ENCODE measurements at places on chromosomes 7 and 10.

DNA sequence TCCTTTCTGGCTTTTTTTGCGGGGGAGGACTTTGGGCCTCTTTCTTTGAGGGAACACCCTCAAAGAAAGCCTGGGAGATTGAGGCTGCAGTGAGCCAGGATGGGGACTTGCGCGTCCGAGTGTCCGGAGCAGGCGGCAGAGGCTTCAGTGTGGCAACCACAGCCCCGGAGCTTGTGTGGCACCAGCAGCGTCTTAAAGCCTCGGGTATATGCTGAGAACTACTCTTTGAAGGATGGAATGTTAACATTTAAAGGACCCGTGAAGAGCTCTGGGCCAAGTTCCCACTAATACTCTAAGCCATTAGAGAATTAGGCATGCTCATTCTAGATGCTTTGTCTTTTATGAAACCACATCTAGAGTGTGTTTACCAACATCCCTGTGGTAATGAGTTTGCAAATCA is 168.2 kb downstream of the SEPTIN7 start:
- no peak for DNase-seq

DNA sequence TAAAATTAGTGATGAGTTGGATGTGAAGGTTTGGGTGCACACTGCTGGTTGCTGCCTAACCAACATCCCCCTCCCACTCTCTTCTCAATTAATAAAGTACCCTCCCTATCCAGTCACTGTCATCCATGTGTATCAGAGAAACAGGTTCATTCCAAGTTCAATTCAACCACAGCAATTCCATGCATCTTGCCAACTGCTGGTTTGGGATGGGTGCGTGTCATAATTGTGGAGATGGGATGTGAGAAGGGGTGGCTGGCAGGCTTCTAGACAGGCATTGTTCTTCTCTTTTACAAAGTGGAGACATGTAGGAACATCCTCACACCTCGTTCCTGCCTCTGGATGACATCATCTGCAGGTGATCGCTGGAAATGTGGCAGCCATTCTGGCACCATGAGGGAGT is 7.5 kb upstream of the CNPY1 start:
- DNase-seq = no peak

GRCh38 chr10:44998146-44998631 is 2.5 kb upstream of the ZNF22 start:
- no peak for DNase-seq

DNA sequence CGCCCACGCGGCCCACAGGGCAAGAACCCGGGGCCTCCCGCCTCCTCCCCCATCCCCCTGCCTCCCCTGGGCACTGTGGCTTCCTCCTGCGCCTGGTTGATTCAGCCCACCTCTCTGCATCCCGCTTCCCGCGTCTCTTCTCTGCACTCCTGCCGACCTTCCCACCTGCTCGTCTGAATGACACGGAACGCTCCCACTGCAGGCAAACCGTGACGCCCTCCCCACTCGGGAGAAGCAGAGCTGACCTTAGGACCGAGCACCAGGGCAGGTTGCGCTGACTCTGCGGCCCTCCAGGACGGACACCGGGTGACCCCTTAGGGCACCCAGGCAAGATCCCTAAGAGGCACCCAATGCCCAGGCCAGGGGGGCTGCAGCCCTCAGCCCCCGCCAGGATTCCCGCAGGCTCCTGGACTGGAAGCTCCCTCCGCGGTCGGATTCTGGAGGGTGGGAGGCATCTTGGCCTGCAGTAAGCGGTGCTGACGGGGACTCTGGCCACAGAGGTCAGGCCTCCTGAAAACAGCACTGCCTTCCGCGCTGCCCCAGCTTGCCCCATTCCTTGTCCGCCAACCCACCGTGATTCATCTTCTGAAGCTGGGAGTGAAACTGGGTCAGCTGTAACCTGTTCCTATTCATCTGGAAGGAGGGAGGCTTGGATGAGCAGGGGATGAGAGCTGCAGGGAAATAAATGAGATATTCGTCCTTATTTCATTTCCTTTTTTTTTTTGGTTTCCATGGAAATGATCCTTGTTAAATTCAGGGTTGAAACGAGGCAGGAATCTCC is 990 bp downstream of the CALML3 start:
- DNase-seq = no peak

DNA sequence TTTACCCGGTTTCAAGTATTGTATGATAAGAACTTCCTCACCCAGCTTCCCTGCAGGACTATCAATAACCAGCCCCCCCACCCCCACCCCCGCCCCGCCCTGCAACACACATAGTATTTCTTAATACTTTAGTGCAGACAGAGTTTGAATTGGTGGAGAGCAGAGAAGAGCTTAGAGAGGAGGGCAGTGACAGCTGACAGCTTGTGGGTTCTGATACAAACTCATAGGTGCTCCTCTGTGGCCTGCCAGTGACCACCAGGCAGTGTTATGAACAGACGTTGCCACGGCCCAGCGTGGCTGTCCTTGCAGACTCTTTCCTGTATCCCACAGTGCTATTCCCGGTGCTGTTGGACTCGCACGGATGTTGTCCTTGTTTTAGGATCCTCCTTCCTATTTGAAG is 186.9 kb upstream of the ADO start:
- DNase-seq = no peak

DNA sequence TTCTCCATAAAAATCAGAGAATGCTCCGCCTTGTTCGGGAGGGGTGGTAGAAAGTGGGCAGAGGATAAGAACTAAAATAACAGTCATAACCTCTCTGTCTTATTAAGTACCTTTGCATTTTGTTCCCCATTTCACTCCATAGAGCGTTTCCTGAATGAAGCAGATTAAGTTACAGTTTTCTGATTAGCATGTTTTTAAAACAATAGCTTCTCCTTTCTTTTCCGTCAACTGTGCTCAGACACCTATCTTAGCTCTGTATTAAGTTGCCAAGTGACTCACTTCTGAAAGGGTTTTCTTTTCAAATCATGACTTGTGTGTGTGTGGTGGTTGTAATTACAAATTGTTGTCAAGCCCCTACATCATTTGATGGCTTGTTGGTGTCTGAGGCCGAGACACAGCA is 1.4 kb downstream of the HABP2 start:
- no peak for DNase-seq

DNA sequence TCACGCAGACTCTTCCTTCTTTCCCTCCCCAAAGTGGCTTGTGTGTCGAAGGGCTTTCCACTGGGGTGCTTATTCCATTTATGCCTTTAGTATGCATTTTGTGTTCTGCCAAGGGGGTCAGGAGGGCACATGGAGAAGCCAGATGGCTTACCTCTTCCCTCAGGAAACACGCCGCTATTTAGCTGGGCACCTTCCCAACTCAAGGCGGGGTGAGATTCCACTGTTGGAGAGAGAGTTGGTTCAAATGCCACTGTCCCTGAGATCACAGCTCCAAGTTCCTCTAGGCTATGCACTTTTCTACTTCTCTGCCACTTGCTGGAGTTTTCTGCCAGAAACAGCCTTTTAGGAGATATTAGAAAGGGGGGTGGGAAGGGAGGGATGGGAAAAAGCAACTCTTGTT is 1091.8 kb downstream of the LRMDA start:
- DNase-seq = no peak

GRCh38 chr7:106466867-106467266 is 182.1 kb upstream of the NAMPT start:
- no peak for DNase-seq

GRCh38 chr10:122181041-122181732 is 89.9 kb upstream of the BTBD16 start:
- no peak for DNase-seq

DNA sequence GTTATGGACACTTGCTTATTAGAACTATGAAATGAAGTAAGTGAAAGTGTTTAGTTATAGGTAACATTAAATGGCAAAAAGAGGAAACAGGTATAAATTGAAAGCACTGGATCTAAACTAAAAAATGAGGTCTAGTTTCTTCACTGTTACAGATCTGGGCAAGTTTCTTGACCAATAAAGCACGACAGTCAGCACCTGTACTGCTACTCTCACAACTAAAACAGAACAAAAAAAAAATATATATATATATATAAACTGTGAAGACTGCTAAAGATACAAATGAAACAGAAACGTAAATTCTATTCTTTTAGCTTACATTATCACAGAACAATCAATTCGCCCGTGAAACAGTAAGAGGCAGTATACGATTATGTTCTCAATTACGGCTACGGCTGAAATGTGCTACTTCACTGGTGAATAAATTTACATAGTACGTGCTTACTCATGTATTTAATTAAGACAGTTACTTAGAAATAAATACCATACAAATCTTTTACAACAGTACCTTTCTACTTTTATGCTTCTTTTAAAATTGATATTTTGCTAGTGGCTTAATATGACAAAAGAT is 4.2 kb downstream of the AHR start:
- DNase-seq = peak; percentile 59
